Stimulated activated CD4-positive, alpha-beta T cell treated with anti-CD3 and anti-CD28 coated beads, Interleukin-4, amount 100 ng/mL, for 4 hours (primary cell): ENCODE measurements at places on chromosomes 6 and 20.

DNA sequence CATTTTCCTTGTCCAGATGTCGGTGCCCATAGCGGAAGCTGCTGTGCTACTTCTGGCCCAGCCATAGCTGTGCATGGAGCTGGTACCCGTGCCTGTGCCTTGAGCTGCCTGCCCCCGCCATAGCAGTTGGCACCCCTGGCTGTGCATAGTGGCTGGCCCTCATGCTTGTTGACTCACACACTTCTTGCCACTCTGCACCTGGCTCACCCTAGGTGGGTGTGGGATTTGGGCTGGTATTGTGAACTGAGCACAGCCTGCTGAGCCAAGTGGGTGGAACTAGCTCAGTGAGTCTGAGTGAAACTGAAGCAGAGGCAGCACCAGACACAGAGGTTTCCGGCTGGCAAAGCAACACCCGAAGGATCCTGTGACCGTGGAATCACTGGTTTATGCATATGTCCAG is 689.5 kb upstream of the EYS start:
- no peak for DNase-seq

DNA sequence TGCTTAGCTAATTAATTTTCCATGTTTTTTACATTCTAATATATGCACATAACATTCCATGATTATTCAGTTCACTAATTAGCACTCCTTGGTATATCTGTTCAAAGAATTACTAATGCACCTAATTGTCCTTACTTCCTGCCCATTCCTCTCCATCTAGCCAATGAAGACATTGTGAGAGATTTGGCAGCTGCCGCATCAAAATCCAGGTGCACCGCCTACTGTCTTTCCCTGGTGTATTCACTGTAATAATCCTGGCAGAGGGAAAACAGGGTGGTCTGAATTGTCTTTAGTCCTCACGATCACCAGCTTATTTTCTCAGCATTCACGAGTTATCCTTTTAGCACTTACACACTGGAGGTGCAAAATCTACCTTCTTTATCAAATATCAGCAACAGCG is 61.0 kb upstream of the SCGN start:
- DNase-seq: no peak

DNA sequence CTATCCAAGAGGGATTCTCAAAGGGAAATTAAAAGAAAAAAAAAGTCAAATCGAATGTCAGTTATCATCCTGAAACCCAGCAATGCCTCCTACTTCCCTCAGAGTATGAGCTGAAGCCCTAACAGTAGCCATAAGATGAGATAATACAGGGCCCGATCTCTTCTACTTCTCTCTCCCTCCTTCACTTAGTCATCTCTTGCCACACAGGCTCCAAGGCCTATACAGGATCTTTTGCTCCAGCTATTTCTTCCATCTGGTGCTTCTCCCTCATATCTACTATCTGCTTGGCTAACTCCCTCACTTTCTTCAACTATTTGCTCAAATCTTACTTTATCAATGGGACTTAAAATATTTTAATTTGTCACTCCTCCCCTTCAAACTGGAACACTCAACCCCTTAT is 215.3 kb downstream of the RNGTT start:
- no peak for DNase-seq

- DNase-seq: no peak
These were observed 88.4 kb downstream of the HACE1 start for GRCh38 chr6:104771258-104771832.

GRCh38 chr6:153616506-153616905 is 422.5 kb upstream of the OPRM1 start:
- no peak for DNase-seq

DNA sequence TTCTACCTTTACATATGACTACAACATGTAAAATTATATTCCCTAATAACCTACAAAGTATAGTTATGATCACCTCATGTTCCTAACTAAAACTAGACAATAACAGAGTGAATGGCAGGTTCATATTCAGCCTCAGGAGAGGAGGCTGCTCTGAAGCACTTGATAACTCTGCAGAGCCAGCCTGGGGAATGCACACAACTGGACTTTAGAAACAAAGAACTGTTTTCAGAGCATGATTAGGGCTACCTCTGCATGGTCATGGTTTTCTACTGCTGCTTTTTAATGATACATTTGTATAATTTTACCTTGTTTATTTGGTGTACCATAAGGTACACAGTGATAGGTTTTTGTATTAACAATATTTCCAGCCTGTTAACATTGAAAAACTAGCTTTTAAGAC is 50.3 kb downstream of the TRPC4AP start:
- DNase-seq: no peak

- DNase-seq: no peak
These were observed 2.8 kb downstream of the BTN2A2 start for GRCh38 chr6:26385734-26386125.

GRCh38 chr6:15358579-15359327 is 112.9 kb downstream of the JARID2 start:
- DNase-seq: no peak

DNA sequence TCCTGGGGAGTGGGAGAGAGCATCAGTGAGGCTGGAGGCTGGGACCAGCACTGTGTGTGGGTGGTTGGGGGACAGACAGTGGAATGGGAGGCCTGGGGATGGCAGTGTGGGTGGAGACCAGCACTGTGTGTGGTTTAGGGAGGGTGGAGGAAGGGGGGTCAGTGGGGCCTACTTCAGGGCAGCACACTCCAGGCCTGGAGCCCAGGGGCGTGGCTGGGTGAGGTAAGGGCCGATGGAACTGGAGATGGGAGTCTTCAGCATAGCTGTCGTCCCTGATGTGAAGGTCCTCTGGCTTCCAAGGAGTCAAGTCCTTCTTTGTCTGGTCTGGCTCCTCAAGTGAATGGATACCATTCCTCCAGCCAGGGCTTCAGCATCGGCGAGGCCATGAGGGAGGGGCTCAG is 18.6 kb downstream of the KCNK17 start:
- DNase-seq: no peak

DNA sequence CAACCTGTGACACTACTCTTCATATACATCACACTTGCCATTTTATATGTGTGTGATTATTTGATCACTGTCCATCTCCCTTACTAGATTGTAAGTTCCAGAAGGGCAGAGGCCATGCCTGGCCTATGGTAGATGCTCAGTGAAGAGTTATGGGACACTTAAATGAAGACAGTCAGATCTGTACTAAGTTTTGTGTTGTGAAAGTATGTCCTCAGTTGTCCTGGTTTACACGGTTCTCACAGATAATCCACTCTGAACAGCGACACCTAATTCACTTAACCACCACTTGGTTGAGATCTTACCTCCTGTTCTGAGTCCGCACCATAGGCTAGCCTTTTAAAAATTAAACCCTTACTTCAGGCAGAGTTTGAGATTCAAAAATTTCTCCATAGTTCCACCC is 434.1 kb upstream of the SOX4 start:
- DNase-seq: no peak

- DNase-seq: no peak
These were observed 291.4 kb downstream of the QKI start for GRCh38 chr6:163705923-163706322.

GRCh38 chr20:50561379-50562078 is 51.3 kb downstream of the PTPN1 start:
- DNase-seq: peak; percentile 56

GRCh38 chr20:41574802-41575389 is 43.3 kb downstream of the CHD6 start:
- DNase-seq: no peak

DNA sequence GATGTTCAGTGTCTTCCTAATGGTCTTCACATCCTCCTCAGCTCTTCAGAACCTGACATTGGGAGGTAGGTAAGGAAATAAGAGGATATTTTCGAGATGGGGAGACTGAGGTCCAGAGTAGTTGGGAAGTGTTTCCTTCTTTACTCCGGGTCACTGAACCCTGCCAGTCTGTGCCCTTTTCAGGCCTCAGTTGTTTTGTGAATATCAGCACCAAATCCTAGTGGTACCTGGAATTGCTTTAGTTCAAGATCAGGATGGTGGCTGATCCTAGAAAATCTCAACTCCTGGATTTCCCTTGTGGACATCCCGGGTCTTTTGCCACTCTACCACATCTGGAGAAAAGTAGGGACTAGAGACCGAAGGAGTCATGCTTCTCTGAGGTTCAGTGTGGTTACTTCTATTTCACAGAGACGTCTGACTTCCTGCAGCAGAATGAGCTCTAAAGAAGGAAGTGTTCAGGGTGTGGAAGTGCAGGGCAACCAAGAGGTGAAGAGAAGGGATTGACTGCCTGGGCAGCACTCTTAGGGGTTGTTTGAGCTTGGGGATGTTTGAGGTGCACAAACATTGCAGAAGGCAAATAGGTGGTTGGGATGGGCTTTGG is 995 bp downstream of the STK4 start:
- DNase-seq: no peak

GRCh38 chr20:62553136-62553837 is 77.5 kb upstream of the GATA5 start:
- no peak for DNase-seq

GRCh38 chr6:54206510-54206909 is 95.3 kb downstream of the MLIP start:
- no peak for DNase-seq

- DNase-seq: no peak
These were observed 40.5 kb upstream of the GCLC start for GRCh38 chr6:53585208-53585900.

DNA sequence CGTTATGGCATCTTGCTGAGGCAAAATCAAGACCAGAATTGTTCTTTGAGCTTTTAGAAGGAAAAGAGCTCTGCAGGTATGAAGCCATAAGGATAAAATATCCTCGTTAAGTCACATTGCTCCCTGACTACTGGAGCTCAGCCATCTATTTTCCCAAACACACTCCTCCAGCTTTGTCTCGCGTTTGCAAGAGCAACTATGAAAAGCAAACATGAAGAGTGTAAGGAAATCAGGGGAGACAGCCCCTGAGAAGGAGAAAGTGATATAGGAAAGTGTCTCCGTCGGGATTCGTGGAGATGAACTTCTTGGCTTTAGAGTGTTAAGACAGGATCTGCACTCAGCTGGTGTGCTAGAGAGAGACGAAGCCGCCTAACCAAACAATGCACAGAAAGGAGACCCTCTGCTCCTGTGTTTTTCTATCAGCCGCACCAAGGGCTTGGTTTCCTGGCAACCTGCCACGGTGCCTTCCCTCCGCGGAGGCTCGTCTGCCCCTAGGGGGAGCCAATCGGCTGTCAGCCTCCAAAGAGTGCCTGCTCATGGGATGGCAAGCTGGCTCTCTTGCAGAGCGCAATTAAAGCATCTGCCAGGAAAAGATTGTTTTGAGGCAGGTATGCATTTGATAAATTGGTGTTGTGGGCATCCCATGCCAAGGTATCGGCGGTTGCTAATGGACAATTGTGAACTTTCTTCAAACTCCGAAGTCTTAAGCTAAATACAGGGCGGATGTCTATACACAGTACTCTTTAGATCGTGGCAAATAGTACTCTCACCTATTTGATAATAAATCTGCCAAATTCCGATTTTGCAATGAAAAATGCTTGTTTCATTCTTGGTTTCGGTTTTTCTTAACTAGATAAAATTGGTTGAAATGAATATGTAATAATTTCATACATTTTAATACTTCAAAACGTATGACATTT is 603.2 kb downstream of the RNF144B start:
- DNase-seq: no peak

- DNase-seq: no peak
These were observed 61.9 kb upstream of the OPRM1 start for GRCh38 chr6:153976921-153977693.

- no peak for DNase-seq
These were observed 85.4 kb downstream of the CBLN4 start for GRCh38 chr20:55919956-55920355.

DNA sequence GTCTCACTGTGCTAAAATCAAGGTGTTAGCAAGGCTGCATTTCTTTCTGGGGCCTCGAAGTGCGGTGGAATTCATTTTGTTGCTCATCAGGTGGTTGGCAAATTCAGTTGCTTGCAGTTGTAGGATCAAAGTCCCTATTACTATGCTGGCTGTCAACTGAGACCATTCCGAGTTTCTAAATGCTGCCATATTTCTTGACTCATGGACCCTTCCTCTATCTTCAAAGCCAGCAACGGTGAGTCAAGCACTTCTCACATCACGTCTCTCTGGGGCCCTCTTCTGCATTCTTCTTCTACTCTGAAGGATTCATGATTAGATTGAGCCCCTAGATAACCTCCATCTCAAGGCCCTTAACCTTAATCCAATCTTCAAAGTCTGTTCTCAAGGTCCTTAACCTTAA is 619.7 kb downstream of the HACE1 start:
- no peak for DNase-seq

DNA sequence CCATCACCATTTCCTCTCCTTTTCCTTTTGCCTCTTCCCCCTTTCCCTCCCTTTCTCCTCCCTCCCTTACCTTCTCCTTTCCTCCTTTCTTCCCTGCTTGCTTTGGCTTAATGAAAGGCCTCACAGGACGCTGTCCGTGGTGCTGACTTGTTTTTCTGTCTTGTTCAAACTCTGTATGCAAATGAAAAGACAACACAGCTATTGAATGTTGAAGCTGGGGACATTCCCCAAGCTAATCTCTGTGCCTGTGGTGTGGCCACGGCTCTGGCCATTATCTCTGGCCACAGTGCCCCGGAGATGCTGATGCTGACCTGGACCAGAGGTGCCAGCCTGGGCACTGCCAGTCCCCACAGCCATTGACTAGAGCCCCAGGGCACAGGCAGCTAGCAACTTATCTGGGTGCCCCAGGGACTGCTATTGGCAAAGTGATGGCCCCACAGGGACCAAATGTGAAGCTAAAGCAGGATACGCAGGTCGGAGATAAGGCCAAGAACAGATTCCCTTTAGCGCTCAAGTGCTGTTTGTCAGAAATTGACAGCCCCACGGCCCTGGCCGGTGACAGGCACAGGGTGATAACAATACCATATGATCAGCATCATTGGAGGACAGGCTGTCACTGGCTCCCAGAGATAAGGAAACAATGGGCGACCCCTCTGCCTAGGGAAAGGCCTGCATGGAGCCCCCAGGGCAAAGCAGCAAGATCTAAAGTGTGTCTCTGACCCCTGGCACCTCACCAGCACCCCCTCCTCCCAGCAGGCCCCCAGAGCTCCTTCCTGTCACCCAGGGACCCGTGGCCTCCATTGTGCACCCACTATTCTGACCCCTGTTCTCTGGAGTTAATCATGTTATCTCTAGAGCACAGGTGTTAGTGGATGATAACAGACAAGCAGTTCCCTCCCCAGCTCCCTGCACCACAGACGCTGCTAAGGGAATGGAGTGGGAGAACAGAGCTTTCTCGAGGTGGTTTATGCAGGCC is 31.6 kb upstream of the SLC32A1 start:
- peak; percentile 50 for DNase-seq

GRCh38 chr20:5222919-5223634 is 93.7 kb downstream of the PROKR2 start:
- peak; percentile 26 for DNase-seq
